ENCODE measurements at places on chromosomes 4 and X.

- DNase-seq = no peak
Observed at GRCh38 chr4:57013543-57014120, 34.9 kb downstream of the POLR2B start.

GRCh38 chrX:31376408-31377022 is 304.7 kb upstream of the FTHL17 start:
- peak; percentile 48 for DNase-seq

DNA sequence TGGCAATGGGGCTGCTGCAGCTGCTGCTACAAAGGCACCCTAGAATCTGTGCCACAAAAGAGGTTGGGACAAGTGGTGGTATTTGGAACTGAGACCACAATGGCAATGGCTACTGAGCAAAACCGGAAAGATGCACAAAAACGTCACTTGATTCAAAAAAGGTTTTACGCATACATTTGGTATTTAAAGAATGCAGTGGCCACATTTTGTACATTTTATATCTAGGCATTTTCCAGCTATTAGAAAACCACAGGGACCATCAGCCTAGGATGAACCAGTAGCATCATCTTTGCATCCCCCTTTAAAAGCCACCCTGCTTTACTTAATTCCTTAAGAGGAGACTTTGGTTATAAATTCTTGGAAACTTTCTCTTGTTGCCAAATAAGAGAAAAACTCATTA is 104.8 kb upstream of the CXCL13 start:
- no peak for DNase-seq

- no peak for DNase-seq
Observed at GRCh38 chr4:41485041-41485440, 52.9 kb upstream of the LIMCH1 start.

GRCh38 chrX:20056704-20057103 is 60.0 kb downstream of the MAP7D2 start:
- no peak for DNase-seq

DNA sequence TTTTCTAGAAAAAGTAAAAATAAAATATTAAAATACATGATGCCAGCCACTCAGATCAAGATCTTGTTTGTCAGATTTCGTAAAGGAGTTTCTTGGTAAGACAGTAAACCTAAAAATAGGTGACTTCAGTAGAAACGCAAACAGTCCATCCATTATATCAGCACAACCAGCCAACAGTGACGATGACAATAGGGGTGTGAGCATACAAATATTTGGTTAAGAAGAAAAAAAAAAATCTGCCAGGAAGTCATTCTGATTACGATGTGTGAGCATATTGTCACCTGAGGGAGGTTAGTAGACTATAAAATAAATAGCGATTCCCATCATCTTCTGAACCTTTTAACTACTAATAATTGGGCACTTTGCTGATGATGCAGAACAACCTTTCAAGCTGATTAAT is 37.6 kb downstream of the SLC7A11 start:
- no peak for DNase-seq

All from thyroid gland (tissue), 4 donors.